A549 (cell line): ENCODE measurements at places on chromosomes 12 and 14. TPM values are rescaled to one million over a fixed set of nuclear protein-coding genes. Genes with fewer than 3 reads are reported as not detected.

GRCh38 chr14:81971911-81972310 lies 438.3 kb upstream of the SEL1L start:
- DNase-seq: no peak

GRCh38 chr12:105099356-105099755 lies 8.2 kb upstream of the WASHC4 start:
- no peak for DNase-seq

DNA sequence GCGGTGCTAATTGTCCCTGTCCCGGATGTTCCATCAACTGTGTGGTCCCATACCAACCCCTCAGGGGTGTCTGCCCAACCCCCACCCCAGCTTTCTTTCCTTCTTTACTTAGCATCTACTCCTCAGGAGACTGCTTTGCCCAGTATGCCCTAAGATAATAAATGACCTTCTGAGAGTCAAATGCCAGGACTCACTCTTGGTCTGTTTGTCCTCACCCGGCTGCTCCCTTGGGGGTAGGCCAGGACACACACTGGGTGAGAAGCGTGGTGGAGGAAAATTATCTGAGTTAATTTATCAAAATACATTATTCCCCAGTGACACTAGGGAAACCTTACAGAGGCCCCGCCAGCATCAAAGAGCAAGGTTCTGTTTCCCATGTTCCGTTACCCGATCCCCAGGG lies 457.0 kb downstream of the RGS6 start:
- no peak for DNase-seq

DNA sequence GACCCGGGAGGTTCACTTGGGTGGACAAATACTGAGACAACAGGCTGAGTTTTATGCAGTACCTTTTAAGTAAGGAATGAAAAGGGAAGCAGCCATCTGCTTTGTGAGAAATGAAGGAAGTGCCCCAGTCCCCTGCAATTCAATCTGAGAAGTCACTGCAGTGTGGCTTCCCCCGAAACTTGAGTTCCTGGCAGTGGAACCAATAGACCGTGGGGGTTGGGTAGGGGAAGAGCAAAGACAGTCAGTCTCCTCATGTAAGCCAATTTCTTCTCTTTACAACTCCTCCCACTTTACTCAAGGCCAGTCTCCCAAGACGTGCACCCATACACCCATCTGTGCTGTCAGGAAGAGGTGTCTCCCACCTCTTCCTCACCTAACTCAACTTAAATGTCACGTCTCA lies 206.5 kb downstream of the BCAT1 start:
- DNase-seq: no peak

GRCh38 chr14:23694085-23694948 lies 58.2 kb downstream of the DHRS2 start:
- peak; percentile 5 for DNase-seq

DNA sequence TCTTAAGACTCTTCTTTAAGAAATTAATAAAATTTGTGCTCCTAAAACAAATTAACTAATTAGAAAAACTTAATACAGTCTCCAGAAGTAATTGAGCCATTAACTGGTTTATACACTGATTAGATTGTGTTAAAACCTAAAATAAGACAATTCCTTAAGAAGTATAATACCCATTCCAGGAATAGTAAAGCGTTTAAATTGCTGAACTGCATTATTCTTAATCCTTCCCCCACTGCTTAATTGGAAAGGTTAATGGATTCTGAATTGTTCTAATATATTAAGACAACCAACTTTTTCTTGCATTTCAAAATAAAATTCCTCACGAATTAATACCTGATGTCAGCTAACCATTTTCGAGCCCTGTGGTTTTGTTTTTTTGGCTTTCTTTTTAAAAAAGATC lies 128.4 kb downstream of the KICS2 start:
- DNase-seq: no peak

DNA sequence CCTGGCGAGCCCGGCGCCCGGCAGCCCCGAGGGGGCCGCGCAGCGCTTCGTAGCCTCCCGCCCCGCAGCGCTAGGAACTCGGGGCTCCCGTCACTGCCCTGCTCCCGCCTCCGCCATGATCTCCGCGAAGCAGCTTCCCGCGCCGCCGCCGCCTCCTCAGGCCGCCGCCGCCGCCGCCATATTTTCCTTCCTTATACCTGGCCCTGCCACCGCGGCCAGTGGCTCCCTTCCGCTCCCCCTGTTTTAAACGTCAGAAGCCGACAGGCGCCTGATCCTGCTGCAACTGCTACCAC lies 286 bp downstream of the PPP4R3A start:
- no peak for DNase-seq

DNA sequence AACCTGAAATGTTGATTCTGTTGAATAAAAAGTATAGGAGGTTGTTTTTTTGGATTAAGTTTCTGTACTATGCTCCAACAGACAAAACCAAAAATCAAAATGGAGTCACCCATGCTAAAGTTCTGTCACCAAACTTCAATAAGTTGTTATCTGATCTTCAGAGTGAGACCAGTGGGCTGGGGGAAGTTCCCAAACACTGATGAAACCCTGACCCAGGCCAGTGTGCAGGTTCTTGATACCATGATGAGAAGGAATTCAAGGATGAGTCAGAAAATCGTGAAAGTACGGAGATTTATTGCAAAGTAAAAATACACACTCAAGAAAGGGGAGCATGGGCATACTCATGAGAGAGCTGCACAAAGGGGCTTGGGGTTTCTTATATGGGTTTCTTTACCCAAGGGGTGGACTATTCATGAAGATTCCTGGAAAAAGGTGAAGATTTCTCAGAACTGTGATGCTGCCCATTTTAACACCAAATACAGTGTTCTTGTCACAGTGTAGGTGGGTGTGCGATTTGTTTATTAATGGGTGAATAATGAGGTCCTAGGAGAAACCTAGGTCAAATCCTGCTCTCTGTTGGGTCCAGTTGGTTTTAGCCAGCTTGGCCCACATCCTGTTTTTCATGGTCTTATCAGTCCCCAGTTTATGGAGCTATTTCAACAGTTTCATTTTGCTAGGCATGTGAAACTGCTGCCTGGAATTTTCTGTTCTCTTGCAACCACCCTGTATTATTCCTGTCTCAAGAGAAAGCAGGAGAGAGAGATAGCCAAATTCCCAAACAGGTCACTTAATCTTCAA lies 27.5 kb upstream of the DENND5B start:
- DNase-seq: no peak

DNA sequence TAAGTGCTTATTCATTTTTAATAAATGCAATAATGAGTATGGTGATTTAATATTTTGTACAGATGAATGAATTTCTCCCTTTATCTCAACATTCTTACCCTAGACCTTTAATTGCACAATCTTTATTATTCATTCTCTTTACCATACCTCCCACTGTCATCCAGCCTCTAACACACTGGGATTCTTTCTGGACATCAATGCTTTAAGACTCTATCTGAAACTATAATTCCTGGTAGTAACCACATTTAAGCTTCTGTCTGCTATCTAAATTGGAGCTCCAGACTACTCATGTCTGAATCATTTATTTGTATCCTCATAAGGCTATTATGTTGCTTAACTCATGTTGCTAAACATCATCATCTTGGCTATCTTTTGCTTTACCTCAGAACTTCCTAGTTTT lies 270.2 kb downstream of the ALG10B start:
- DNase-seq: no peak

DNA sequence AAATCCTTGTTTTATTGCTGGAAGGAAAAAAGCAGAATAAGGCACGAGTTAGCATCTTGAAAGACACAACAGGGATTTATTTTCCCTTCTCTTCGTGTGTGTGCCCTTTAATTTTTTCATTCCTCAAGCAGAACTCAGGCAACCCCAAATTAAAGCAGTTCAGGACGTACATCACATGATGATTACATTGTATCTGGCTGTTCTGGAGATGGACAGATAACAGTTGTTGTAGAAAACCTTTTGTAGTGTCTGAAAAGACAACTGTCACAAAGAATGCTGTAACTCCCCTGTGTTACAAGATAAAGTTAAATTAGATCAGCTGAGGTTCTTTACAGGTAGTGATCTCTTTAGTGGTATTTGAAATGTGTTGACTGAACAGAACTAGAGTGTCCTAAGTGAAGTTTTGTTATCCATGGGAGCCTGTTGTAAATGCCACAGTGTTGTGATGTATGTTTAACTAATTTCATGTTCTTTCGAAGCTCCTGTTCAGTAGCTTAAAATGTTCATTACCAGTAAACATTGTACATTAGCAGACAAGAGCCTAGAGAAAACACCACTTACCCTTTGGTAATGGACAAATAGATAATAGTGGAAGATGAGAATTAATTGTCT lies 58.5 kb downstream of the TMTC2 start:
- no peak for DNase-seq

DNA sequence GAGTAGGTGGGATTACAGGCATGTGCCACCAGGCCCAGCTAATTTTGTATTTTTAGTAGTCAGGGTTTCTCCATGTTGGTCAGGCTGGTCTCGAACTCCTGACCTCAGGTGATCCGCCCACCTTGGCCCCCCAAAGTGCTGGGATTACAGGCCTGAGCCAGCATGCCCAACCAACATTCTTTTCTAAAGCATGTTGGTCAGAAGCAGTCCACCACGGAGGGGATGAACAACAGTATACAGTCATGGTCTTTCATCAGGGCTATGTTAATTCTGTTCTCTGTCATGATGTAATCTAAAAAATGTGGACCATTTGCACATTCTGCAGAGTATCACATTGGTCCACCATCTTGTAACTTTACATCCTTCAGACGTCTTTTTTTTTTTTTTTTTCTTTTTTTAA lies 3.6 kb downstream of the MRPL51 start:
- DNase-seq: no peak

DNA sequence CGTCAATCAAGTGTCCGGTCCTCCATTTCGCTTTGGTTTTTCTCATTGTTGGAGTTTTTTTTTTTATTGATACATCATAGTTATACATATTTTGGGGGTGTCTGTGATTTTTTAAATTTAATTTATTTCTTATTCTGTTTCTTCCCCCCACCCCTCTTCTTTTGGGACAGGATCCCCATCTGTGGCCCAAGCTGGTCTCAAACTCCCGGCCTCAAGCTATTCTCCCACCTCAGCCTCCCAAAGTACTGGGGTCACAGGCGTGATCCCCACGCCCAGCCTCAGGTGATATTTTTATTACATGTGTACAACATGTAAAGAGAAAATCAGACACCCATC lies 51.3 kb upstream of the ZFP36L1 start:
- DNase-seq: no peak

GRCh38 chr14:99581374-99581773 lies 22.6 kb downstream of the CCDC85C start:
- DNase-seq: no peak

GRCh38 chr12:84113666-84114065 lies 798.9 kb downstream of the SLC6A15 start:
- DNase-seq: no peak

- no peak for DNase-seq
These were observed 77.0 kb downstream of the MSRB3 start for GRCh38 chr12:65355461-65355860.

DNA sequence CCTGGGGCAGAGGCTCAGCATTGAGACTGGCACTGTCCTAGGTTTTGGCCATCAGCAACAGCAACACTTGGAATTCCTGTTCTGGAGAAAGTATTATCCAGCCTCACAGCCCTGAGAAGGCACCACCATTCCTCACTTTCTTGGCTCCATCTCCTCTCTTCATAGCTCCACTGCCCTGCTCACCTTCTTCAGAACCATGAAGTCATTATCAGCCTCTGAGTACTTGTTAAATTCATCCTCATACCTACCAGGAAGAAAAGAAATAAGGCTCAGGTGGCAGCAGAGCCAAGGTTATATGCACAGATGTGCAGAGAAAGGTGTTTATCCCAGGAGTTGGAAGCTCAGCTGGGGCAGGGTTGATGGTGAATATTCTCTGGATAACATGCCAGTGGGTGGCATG lies 25.4 kb downstream of the KRT76 start:
- DNase-seq: no peak

GRCh38 chr12:22624548-22624869 lies 462 bp upstream of the ETNK1 start:
- no peak for DNase-seq

DNA sequence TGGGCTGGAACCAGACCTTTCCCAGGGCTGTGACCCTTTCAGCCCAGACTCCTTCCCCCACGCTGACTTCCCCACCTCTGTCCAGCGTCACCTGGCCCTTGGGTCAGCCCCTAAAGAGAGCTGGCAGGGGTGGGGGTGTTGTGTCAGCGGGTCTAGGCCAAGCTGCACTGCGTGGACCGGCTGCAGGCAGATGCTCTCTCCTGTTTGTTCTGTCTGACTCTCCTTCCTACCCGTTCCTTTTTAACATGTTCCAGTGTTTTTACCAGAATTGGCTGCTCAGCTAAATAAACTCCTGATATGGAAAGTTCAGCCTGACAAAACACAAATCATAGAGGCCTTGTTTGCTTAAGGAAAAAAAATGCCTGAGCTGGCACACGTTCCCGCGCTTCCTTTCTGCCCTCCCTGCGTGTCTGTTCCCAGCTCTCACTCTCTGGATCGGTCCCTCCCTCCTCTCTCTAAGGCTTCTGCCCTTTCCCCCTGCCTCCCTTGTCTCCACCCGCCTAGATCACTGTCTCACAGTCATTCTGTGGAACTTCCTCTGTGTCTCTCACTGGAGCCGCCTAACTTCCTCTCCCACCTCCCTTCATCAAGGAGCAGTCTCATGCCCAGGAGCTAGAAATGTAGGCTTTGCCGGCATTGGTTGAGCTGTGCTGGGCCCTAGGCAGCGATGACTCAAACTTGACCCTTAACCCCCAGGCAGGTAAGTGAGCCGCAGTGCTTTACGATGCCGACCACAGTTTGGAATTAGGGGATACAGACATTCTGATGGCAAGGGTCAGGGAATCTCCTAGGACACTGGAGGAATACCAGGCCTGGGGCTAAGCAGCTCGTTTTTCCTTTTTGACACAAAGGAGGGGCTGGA lies 15.5 kb upstream of the MLXIP start:
- peak; percentile 81 for DNase-seq

GRCh38 chr12:122788387-122788786 lies 14.0 kb downstream of the CCDC62 start:
- DNase-seq: no peak

Gene NID2
- 18.9 to 23.3 TPM (median 20.6 TPM) in 3 replicates for polyA plus RNA-seq

Gene SLC10A1
- polyA plus RNA-seq: not detected in 3 replicates

Gene DPPA3
- polyA plus RNA-seq: not detected in 3 replicates

Gene PLEKHH1
- 3.2 to 3.9 TPM (median 3.5 TPM) in 3 replicates for polyA plus RNA-seq
